ENCODE measurements at places on chromosomes 1 and 21.
A peak's percentile ranks its signal among the peaks of the same experiment; 100 is the strongest.

DNA sequence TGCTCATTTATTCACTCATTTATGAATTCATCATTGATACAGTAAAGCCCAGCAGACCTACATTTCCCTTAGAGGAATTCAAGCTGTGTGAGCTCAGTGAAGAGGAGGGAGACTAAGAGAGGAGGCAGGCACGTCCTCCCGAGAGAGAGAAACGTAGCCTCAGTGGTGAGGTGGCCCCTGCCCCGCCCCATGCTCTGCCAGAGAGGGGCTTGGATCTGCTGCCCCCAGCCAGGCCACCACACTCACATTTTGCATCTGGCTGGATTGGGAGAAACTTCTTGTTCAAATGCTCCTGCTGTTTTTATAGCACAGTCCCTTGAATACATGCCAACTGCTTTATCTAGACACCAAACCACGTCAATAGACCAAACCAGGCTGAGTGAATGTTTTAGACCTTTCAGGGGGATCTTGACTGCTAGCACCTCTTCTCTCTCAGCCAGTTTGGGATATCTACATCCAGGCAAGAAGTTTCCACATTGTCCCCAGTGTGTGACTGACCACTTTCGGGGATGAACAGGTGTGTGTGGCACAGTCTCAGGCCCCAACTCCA is 67.7 kb upstream of the AJAP1 start:
- no peak for DNase-seq

DNA sequence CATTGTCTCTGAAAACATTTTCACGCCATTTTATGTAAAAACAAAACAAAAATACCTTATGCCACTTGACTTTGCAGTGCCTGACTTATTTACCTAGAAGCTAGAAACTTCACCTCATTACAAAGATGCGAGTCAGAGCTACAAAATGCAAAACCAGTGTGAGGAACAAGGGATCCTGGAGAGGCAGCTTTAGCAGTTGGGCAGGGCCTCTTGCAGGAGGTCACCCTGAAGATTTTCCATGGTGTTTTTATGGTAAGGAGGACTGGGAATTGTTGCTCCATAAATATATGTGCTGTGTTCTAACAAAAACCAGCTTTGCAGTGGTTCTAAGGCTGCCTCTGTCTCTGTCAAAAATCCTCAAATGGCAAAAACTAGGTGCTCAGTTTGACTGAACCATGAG is 36.4 kb upstream of the TARBP1 start:
- DNase-seq: peak; percentile 27

DNA sequence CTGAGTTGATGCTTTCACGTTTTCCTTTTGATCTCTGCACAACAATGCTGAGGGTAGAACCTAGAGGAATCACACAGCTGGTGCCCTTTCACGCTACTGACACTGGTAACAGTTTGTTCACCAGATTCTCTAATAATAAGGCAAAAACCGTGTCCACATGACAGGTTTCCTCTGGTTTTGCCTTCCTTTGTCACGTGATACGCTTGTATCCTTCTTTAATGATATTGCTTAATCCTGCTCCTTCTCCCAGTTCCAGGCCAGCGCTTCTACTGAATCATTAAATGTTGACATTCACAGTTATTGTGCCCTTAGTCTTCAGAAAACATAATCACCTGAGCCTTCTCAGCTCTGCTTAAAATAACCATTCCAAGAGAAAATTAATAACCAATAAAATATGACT is 978.2 kb upstream of the NCAM2 start:
- DNase-seq: no peak

DNA sequence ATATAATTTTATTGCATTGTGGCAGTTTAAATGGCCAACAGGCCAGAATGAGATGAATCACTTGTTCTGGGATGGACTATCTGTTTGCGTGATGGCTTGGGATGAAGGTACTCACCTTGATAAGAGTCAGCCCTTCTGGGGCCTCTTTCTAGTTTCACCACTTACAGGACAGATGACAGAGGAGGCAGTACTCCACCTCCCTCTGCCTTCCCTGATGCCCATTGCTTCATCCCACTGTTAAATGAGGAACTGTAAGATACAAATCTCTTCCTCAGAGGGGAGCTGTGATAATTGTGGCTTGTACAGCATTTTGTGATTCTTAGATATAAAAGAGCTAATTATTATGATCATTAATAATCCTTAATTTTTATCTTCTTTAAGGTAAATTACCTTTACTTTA is 3.7 kb upstream of the TCHH start:
- no peak for DNase-seq

- no peak for DNase-seq
Observed at GRCh38 chr1:10189659-10190058, 20.7 kb upstream of the KIF1B start.

GRCh38 chr1:200365897-200366426 is 43.9 kb downstream of the ZNF281 start:
- DNase-seq: no peak

GRCh38 chr1:48054232-48054631 is 57.0 kb upstream of the TRABD2B start:
- DNase-seq: no peak

GRCh38 chr1:109274533-109275476 is 8.1 kb downstream of the PSRC1 start:
- no peak for DNase-seq

DNA sequence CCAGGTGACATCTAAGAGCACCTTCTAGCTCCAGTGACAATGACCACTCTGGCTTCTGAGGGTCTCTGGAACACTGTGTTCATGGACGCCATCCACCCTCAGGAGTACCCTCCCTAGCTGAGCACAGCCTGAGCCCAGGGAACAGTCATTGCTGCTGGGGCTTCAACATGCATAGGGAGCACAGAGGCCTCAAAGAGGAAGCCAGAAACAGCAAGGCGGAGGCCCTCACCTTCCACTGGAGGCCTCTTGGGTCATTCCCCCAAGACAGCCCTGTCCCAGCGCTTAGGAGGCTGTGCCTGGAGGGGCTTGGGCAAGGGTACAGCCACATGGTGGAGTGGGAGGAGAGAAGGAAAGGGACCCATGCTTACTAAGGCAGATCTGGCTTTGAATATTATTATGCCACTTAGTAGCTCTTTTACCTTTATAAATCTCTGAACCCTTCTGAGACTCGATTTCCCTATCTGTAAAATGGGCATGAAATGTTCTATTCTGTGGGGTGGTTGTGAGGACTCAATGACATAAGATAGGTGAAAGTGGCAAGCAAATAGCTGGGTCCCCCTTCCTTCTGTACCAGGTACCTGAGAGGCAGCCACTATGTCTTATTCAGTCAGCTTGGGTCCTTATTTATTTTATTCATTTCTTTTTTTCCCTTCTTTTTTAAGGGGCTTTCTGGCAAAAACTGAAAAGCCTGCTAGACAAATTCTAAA is 32.8 kb downstream of the PTAFR start:
- no peak for DNase-seq

GRCh38 chr1:66084442-66084841 is 291.7 kb downstream of the PDE4B start:
- DNase-seq: no peak

- no peak for DNase-seq
Observed at GRCh38 chr1:193589597-193590040, 403.2 kb upstream of the B3GALT2 start.

- no peak for DNase-seq
Observed at GRCh38 chr1:61956016-61956645, 213.9 kb downstream of the PATJ start.

DNA sequence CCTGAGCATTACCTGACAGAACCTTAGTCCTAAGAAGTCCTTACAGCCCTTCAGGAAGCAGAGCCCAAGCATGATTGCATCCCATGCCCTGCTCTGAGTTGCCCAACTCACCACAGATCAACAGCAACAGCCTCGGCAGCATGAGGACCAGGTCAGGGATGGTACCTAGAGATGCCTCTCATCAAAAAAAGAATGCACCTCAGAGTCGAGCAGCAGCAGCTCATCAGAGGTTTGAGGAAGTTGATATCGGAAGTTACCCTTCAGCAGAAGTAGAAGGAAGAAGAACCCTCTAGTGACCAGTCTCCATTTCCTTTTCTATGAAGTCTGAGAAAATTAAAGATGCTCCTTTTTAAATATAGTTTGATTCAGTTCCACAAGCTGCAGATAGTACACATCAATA is at the start of gene FCRL1:
Gene FCRL1, minus strand, starts transcription at position 225 of the 400 bp plus-strand sequence. Its CDS starts 83 bp downstream, at position 142.
- DNase-seq: no peak

DNA sequence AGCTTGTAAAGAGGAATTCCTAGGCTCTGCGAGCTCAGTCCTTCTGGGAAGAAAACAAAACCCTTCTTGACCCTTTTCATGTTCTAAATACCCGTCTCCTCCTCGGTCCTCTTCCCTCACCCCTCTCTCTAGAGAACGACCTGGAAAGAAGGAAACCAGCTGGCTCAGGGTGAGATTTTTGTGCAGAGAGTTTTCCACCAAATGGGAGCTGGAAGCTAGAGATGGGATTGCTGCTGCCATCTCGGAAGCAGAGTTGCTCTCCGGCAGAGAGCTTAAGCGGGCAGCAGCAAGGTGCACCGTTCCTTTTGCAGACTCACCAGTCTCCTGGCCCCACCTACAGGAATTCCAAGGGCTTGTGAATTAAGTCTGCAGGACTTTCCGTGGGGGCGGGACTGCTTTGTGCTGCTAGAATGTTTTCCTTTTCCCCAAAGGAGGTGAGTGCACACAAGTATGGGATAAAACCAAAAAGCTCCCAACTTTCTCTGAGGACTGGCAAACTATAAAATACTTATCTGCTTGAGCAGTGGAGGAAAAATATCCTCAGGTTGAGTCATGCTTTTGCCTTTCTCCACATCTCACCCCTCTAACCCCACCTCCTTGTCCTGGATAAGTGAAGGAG is 29.1 kb upstream of the KIAA0040 start:
- DNase-seq: no peak

- no peak for DNase-seq
Observed at GRCh38 chr21:36210779-36211659, 54.4 kb downstream of the DOP1B start.

- DNase-seq: peak; percentile 39
Observed at GRCh38 chr1:156371553-156372264, 2.7 kb downstream of the RHBG start.

DNA sequence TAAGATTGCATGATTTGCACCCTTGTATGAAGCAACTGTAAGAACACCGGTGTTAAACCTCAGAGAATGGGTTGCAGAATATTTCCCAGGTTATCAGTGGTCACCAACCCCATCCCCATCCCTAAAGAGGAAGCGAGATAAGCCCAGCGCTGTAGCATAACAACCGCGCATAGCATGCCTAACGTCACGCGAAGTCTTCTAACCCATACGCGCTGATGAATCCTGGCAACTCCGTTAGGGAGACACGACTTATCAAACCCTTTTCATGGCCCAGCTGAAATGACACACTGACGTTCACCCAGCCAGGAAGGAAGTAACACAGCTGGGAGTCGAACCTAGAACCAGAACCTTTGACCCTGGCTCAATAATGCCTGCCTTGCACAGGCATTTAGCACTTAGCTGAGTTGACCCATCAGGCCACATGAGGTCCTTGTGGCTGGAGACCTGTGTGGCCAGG is 24.2 kb downstream of the TMEM51 start:
- no peak for DNase-seq

- no peak for DNase-seq
Observed at GRCh38 chr21:31273278-31273677, 70.8 kb downstream of the TIAM1 start.

DNA sequence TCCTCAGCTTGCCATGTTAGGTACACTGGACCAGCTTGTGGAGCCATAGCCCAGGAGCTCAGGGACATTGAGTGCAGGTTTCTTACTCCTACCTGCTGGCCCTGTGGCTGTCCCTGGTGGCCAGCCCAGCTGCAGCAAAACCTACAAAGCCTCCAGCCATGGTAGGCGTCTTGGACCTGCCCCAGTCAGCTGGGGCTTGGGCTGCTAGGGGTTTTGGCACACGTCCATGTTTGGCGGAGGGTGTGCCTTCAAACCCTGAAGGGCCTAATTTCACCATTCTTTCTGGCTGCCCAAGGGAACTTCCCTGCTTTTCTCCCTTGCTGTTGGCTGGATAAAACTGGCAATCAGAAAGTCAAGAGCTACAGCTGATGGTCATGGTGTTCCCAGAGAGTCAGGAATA is 25.4 kb downstream of the HMGCS2 start:
- DNase-seq: no peak

DNA sequence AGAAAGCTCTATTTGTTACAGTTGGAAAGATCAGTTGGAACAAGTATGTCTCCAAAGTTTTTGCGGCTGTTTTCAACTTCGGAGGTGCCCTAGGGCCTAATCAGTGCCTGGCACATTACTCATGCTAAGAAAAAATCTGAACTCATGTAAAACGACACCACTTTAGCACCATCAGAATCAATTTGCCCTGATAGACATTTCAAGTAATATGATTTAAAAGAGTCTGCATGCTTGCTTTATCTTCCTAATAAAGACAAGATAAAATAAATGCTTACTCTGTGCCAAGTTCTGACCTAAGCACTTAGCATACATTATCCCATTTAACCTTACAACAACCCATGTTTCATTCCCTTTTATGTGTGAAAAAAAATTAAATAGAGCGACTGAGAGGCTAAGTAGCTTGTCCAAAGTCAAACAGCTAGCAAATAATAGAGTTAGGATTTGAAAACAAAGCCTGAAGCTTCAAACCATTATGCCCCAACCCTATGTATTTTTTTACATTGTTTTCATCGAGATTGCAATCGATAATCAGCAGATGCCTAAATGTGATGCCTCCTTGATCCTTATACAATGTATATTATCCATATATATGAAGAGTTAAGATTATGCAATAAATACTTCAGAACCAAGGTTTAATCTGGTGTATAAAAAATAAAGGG is 91.3 kb downstream of the DENND1B start:
- no peak for DNase-seq

GRCh38 chr1:56516539-56517252 is 62.7 kb downstream of the PLPP3 start:
- DNase-seq: peak; percentile 14

- DNase-seq: no peak
Observed at GRCh38 chr21:16342932-16343331, 613.1 kb downstream of the USP25 start.

DNA sequence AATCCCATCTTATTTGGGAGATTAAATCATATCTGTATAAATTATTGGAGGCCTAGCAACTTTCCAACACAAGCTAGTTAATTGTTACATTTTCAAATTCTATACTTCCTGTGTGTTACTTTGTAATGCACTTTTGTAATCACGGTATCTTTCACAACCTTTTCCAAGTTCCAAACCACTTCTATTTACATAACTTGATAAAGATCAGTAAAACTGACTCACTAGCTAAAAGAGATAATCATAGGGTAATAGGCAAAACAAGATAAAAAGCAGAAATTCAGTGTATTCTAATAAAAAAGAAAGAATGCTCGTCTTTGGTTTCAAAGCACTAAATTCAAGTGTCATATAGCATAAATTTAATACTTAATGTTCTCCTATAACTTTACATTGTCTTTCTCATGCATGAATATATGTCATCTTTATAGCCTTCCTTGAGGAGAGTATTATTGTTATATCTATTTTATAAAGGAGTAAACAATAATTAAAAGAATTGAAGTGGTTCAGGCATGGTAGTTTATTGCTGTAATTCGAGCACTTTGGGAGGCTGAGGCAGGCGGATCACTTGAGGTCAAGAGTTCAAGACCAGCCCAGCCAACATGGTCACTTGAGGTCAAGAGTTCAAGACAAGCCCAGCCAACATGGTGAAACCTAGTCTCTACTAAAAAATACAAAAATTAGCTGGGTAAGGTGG is 66.4 kb downstream of the RGS13 start:
- DNase-seq: peak; percentile 18
